NCI-H146 (cell line): ENCODE measurements at places on chromosomes 1 and 21.

- no peak for DNase-seq
Observed at GRCh38 chr1:247335882-247336281, 4.2 kb upstream of the ZNF496 start.

DNA sequence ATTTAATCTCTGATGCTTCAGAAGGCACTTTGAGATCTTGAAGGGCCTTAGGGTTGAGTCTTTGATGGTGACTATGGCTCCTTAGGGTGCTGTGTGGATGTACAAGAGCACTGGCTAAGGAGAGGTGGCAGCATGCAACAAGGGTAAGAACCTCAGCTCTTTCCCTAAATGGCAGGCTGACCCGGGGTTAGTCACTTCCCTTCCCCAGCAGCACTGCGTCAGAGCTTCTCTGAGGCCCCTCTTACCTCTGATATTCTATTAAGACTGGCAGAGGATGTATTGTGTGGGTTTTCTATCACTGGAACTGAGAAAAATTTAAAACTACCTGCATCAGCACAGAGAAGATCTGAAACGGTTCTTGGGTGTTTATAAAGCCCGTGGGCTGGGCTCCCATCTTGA lies 11.8 kb downstream of the C1orf116 start:
- no peak for DNase-seq

DNA sequence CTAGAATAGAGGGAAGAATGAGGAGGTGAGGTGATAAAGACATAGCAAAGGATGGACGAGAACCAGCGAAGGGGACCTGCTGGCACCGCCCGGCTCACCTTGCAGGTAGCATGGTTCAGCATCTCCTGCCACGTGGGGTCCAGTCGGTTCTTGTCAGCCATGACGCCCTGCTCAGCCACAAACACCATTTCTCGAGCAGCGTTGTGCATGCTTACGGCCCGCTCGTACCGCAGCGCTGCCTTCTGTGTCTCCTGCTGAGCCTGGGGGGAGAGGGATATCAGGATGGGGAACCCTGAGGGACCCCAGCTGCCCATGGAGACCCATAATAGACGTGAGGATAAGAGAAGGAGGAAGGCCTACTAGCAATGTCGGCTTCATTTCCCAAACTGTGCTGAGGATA lies 11.4 kb downstream of the SH3BP5L start:
- no peak for DNase-seq

GRCh38 chr1:3333903-3334302 lies 120.6 kb upstream of the ARHGEF16 start:
- DNase-seq: no peak

DNA sequence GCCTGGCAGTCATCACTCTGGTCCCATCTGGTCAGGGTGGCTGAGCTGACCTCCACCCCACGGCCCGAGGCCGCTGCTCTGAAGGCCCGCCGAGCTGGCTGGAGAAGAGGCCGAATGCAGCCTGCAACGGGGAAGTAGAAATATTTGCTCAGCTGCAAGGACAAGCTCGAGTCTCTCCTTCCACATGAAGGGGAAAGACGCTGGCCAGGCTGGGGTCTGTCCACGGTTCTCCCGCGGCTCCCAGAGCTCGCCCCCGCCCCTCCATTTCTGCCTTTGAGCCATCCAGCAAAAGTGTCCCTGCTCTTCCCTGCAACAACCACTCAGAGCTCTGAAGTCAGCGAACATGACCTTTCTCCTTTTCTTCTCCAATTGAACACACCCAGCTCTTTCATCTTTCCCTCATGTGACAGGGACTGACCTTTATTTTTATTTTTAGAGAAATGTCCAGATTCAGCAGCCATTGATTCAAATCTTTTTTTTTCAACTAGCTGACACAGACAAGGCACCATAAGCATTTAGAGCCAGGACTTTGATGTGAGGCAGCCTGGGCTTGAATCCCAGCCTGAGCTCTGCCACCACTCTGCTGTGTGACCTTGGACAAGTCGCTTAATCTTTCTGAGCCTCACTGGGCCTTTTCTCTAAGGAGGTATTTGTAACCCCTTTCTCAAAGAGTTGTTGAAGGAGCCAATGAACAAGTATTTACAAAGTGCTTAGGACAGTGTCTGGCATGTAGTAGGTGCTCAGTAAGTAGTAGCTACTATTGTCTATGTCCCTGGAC lies 149.3 kb upstream of the WNT4 start:
- peak; percentile 20 for DNase-seq

GRCh38 chr1:17611991-17612390 lies 72.5 kb downstream of the ARHGEF10L start:
- no peak for DNase-seq

- no peak for DNase-seq
Observed at GRCh38 chr1:200627575-200628222, 7.1 kb upstream of the KIF14 start.

- DNase-seq: no peak
Observed at GRCh38 chr1:77889671-77890070, 1.2 kb downstream of the NEXN start.

DNA sequence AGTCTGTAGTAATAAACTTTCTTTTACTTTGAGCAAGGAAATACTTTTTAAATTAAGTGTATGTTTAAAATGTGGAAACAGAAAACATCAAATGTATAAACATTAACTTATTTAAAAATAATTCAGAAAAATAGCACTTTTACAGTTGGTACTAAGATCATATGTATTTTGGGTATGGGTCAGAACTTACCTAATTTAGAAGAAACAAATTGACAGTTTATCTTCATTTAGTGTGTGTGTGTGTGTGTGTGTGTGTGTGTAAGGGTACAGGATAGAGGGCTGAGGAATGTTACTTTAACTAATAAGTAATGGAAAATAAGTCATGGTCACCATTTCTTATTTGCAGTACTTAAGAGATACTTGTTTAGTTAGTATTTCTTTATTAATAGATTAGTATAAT lies 3.3 kb downstream of the MAN1A2 start:
- DNase-seq: no peak

GRCh38 chr1:99566290-99567021 lies 79.5 kb upstream of the PALMD start:
- no peak for DNase-seq

GRCh38 chr21:41428847-41429246 lies 2.8 kb downstream of the MX1 start:
- DNase-seq: no peak

GRCh38 chr1:201711811-201712210 lies 117.1 kb upstream of the IPO9 start:
- no peak for DNase-seq

- DNase-seq: no peak
Observed at GRCh38 chr1:194052514-194053338, 866.3 kb upstream of the B3GALT2 start.

GRCh38 chr1:10339815-10340214 lies 59.0 kb upstream of the PGD start:
- DNase-seq: peak; percentile 13

- no peak for DNase-seq
Observed at GRCh38 chr1:47843059-47843458, 154.1 kb downstream of the TRABD2B start.

- no peak for DNase-seq
Observed at GRCh38 chr1:51620470-51620869, 3.6 kb downstream of the OSBPL9 start.

DNA sequence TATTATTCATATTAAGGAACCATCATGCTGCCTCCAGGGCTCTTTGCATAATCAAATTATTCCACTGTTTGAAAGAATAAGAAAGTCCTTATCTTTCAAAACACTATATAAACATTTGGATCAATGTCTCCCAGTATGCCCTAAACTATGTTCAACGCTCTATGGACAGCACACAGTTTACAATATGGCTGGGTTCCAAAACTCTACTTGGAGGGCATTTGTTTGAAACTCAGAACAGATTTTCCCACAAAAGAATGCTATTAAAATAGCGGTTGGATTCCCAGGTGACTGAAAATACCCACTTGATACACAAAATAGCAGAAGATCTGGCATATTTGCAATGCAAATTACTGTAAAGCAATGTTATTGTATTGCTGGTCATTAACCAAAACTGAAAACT lies 3.2 kb downstream of the HAO2 start:
- no peak for DNase-seq

GRCh38 chr1:98176414-98176813 lies 255.6 kb upstream of the DPYD start:
- no peak for DNase-seq

DNA sequence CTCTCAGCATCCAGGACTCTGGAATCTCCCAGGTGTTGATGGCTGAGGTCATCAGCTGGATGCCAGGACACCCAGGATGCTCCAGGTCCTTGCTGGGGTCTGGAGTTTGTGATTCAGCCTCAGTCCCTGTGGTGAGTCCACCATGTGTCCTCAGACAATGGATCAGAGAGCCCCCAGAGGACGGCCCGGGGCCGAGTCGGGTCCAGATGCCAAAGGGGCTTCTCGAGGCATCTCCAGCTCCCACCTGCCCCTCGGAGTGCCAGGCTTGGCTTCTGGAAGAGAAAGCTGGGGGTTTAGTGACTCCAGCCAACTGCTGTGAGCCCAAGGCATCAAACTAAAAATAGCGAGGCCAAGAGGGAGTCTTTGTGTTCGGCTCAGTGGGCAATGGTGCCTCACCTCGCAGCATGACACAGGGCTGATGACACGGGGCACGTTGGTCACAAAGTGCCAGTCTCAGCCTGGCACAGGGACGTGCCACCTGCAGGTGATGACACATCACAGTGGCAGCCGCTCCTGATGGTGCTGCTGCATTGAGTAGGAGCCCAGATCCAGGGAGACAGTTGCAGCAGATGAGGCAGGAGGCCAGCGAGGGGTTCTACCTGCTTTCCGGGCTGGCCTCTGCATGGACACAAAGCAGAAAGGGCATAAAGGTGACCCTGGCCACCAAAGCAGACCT lies 10.6 kb downstream of the PDE9A start:
- DNase-seq: no peak

DNA sequence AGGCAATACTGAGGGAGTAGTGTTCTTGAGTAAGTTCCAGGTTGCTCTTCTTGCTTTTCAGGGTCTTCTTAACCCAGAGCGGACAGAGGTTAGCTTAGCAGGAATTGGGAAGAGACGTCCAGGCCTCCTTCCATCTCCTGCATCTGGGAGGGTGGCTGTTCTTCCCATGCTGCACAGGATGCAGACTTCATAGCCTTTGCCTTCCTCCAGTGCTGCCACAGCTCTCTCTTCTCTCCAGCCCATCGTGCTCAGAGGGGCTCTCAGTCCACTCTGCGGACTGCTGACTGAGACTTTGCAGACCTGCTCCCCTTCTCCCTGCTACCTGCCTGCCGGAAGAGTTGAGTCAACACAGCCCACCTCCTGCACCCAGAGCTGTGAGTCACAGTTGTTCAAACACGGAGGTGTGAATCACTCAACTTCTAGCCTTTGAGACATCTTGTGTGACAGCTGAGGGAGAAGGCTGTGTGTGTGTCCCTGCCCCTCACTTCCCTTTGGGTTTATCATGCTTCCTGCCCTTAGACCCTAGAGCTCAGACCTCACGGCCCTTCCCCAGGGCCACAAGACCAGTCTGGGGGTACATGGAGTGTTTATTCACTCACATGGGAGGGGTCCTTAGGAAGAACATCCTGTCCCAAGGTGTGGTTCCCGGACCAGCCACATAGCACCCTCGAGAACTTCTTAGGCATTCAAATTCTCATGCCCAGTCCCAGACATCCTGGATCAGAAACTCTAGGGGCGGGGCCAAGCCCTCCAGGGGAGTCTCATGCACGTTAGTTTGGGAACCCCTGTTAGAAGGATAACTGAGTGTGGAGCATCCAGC lies 158.3 kb upstream of the CACNA1E start:
- DNase-seq: no peak

DNA sequence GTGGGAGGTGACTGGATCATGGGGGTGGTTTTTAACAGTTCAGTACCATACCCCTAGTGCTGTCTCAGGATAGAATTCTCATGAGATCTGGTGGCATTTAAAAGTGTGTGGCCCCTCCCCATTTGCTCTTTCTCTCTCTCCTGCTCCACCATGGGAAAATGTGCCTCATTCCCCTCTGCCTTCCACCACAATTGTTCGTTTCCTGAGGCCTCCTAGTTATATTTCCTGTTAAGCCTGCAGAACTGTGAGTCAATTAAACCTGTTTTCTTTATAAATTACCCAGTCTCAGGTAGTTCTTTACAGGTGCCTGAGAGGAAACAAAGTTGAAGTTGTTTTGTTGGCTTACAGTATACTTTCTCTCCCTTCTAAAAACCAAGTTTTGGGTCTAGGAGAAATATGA lies 23.1 kb upstream of the SLC22A15 start:
- DNase-seq: no peak

- DNase-seq: no peak
Observed at GRCh38 chr21:45641480-45642035, 2.0 kb upstream of the PCBP3 start.

GRCh38 chr1:173420330-173420806 lies 56.8 kb upstream of the PRDX6 start:
- peak; percentile 49 for DNase-seq

DNA sequence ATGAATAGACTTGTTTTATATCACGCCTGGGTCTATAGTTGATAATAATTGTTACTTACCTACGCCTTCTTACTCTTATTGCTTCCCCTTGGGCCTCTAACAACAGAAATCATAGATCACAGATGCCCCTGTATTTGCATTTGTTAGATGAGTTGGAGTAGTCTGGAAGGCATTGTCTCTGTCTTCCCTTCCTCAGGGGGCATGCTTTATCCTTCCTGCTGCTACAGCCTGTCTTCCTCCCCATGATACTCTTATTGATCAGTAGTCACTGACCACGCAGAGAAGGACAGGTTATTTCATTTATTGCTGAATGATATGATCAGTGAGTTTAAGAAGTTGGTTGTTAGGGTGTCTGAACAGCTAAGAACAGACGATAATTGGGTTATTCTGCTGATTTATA lies 98.4 kb downstream of the DNM3 start:
- no peak for DNase-seq

DNA sequence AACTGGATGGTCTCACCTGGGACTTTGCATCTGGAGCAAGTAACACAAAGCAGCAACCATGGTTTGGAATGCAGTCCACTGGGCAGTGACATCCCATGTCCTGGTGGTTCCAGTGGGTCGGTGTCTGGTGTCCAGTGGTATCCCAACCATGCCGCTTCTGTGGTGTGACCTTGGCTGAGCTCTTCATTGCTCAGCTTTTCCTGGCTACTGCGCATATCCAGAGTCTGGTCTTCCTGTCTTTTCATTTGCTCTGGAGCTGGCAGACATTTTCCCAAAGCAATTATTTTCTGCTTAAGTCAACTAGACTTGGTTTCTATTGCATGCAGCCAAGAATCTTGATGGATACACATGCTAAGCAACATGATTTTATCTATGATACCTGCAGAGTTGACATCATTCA lies 28.4 kb upstream of the CD2 start:
- no peak for DNase-seq

DNA sequence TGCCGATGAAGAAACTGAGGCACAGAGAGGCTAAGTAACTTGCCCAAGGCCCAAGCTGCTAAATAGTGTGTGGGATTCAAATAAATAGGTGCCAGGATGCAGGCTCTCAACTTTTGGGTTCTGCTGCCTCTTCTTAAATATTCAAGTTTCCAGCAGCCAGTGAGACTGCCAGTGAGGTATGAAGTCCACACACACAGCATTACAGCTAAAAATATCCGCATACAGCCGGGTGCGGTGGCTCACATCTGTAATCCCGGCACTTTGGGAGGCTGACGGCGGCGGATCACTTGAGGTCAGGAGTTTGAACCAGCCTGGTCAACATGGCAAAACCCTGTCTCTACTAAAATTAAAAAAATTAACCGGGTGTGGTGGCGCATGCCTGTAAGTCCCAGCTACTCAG lies 78.4 kb upstream of the DIRAS3 start:
- DNase-seq: no peak

- no peak for DNase-seq
Observed at GRCh38 chr21:33495743-33496142, 4.2 kb upstream of the DNAJC28 start.
